ENCODE measurements at places on chromosomes 2 and 18.

- DNase-seq = no peak
Measured at GRCh38 chr18:56389190-56389589, 249.2 kb downstream of the TXNL1 start.

GRCh38 chr2:67650291-67651133 is 253.4 kb downstream of the ETAA1 start:
- DNase-seq = peak; percentile 4

GRCh38 chr2:59713577-59713976 is 839.9 kb downstream of the BCL11A start:
- DNase-seq = no peak

- no peak for DNase-seq
Measured at GRCh38 chr2:171399292-171399691, 34.5 kb downstream of the METTL8 start.

- no peak for DNase-seq
Measured at GRCh38 chr18:55265984-55266383, 306.7 kb upstream of the CCDC68 start.

DNA sequence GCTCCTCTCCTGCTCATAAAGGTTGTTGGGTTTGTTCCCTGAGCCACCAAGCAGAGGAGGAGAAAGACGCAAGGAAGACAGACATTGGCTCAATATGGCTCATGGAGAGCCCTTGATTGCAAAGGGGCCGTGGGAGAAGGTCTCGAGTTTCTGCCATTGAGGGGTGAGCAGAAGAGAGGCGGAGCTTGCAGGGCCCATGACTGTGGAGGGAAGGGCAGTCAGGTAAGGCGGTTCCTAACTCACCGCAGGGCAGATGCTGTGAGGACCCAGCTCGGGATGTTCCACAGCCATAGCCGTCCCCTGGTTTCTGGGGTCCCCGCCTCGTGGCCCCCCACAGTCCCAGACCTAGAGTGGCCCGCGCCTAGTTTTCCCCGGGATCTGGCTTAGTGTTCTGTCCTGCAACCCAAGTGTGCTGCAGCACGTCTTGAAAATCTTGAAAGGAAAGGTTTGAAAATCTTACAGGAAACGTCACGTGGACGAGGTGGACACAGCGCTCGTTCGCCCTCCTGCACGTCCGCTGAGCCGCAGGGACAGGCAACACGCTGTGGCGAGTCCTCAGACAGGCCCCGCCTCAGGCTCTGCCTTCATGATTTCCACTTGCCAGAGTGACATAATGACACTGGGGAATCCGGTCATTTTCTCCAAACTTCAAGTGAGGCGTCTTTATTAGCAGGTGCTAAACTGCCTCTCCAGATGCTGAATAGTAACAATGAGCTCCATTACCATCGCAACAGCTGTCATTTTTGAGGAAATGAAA is 105.5 kb upstream of the HDAC4 start:
- no peak for DNase-seq

- DNase-seq = no peak
Measured at GRCh38 chr2:25078170-25079049, 36.5 kb downstream of the EFR3B start.

All from stimulated activated CD8-positive, alpha-beta memory T cell treated with anti-CD3 and anti-CD28 coated beads, Interleukin-2, amount 100 ng/mL, for 1 hour (primary cell).